ENCODE measurements at places on chromosomes 11 and 22. TPM values are rescaled to one million over a fixed set of nuclear protein-coding genes. Genes with fewer than 3 reads are reported as not detected.

The BRSK2 gene
- 0.17 TPM for polyA plus RNA-seq

- H3K27ac ChIP-seq: no peak overlapping the region
- DNase-seq: no peak
- no peak overlapping the region for H3K4me3 ChIP-seq
Measured at GRCh38 chr11:110629594-110629993, 82.6 kb downstream of the ARHGAP20 start.

DNA sequence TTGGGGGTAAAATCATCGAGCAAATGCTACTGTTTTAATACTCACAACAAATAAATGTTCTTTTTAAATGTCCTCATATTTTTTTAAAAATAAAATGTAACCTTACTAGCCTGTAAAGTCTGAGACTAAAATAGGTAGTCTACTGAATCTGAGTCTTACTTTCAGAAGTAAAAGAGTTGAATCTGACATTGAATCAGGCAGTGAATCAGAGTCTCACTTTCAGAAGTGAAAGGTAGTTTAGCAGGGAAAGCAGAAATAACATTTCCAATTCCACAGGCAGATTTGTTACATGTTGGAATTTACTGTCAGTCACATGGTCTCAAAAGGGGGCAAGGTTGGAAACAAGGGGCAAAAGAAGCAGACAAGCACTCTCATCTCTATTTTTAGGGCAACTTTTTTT, 143.0 kb downstream of the ELP4 start:
- H3K36me3 ChIP-seq: no peaks in the 10 kb centered on the region
- H3K4me3 ChIP-seq: no peak overlapping the region
- H3K27me3 ChIP-seq: no peaks in the 10 kb centered on the region
- no peak overlapping the region for H3K27ac ChIP-seq

GRCh38 chr11:1075341-1075911, 752 bp downstream of the MUC2 start:
- no peak overlapping the region for H3K4me3 ChIP-seq
- DNase-seq: peak; percentile 72
- H3K27ac ChIP-seq: no peak overlapping the region
- H3K4me1 ChIP-seq: peaks cover 30% of the 10 kb centered on the region
- H3K27me3 ChIP-seq: no peaks in the 10 kb centered on the region

The TMEM86A gene
- 0.98 TPM for polyA plus RNA-seq

DNA sequence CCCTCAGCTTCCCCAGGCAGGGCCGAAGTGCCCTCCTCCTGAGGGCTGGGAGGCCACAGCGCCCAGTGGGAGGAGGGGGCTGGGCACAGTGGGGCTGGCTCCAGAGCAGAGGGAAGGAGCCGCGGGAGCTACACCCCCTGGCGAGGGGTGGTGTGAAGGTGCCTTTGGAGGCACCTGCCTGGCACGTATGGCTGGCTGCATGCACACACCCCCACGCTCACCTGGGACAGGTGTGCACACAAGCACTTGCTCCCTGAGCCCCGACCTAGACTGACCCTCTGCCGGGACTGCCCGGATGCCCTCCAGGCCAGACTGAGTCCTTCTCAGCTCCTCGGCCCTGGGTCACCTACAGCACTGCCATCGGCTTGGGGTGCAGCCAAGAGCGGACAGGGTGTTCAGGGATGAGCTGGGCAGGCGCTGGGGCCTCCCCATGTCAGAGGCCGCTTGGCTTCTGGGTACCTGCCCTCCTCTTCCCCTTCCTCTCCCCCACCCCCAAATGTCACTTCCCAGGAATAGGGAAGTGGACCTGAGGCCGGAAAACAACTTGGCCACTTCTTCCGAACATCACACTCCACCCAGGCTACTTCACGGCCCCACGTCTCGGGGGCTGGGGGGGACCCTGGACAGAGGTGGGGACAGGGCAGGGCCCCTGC, 7.4 kb upstream of the PIM3 start:
- peaks cover 54% of the 10 kb centered on the region for H3K4me1 ChIP-seq
- H3K4me3 ChIP-seq: no peak overlapping the region
- H3K27me3 ChIP-seq: no peaks in the 10 kb centered on the region
- DNase-seq: no peak
- H3K27ac ChIP-seq: no peak overlapping the region

DNA sequence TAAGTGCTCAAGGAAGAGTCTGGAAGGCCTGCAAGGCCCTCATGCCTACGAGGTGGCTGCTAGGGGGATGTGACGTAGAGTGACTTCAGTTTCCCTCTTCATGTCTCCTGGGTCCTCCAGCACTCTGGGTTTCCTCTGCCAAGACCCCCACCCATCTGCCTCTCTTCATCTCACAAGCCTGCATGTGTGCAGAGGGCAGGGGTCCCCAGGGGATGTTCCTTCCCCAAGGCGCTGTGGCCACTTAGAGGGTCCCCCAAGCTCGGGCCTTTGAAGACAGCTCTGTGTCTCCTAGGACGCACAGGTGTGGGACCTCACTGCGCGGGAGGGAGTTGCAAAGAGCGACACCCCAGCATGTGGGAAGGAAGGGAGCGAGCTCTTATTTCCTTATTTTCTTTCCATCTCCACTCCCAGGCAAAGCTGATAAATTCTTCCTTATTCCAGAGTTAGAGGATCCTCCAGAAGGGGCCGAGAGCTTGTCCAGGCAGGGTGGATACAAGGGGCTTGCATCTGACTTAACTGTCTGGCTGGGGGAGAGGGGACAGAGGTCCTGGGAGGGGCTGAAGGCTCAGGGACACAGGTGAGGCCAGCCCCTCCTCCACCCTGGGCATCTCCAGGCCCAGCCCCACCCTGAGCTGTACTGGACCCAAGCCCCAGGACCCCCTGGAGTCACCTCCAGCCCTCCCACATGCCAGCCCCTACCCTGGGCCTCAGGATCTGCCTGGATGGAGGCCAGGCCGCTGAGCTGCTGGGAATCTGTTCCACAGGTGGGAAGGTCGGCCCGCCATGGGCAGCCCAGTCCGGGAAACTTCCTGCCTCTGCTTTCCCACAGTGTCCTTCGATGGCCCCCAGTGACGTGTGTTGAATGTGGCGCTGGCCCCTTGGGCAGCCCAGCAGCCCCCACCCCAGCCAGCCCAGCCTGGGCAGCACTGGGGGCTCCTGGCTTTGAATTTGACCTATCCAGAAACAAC, 59.7 kb upstream of the KCNQ1OT1 start:
- no peaks in the 10 kb centered on the region for H3K36me3 ChIP-seq
- DNase-seq: peak; percentile 55
- no peaks in the 10 kb centered on the region for H3K4me1 ChIP-seq
- H3K27ac ChIP-seq: no peak overlapping the region

DNA sequence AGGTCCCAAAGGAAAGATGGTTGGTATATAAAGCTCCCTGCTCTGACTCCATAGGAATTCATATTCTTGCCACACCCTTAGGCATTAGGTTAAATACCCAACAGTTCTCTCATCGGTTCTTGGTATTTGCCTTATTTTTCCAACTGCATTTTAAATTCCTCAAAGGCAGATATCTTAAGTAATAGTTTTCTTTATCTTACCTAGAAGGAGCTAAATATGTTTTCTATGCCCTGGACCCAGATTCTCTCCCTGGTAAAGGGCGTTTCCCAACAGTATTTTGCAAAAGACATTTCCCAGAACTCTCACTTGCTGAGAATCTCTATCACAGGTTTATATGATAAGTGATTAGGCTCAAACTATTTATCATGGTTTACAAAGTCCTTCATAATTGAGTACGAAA, 158.6 kb upstream of the BDNF start:
- no peak overlapping the region for H3K27ac ChIP-seq
- no peaks in the 10 kb centered on the region for H3K4me1 ChIP-seq
- H3K27me3 ChIP-seq: no peaks in the 10 kb centered on the region
- H3K36me3 ChIP-seq: no peaks in the 10 kb centered on the region
- H3K4me3 ChIP-seq: no peak overlapping the region

DNA sequence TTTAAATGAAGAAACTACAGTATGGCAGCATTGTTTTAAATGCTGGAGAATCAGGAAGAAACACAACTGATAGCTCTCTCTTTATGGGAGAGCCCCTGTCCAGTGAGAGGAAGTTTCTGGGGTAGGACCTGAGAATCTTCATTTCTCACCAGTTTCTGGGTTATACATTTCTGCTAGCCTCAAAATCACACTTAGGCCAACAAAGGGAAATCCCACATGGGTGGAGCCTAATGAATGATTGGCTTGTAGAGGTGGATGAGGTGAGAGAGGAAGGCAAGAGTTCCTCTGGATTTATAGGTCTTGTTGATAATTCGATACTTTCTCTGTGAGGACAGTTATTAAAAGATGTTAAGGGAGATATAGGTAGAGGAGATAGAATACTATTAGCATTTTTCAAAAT, 1397.3 kb upstream of the TENM4 start:
- H3K4me3 ChIP-seq: no peak overlapping the region
- no peaks in the 10 kb centered on the region for H3K27me3 ChIP-seq
- no peak for DNase-seq
- no peaks in the 10 kb centered on the region for H3K36me3 ChIP-seq

- no peaks in the 10 kb centered on the region for H3K4me1 ChIP-seq
- no peaks in the 10 kb centered on the region for H3K36me3 ChIP-seq
- no peak for DNase-seq
- no peaks in the 10 kb centered on the region for H3K27me3 ChIP-seq
- no peak overlapping the region for H3K27ac ChIP-seq
Measured at GRCh38 chr11:103618528-103618927, 417.9 kb upstream of the DDI1 start.

- H3K4me3 ChIP-seq: no peak overlapping the region
- no peaks in the 10 kb centered on the region for H3K4me1 ChIP-seq
- H3K36me3 ChIP-seq: no peaks in the 10 kb centered on the region
- no peaks in the 10 kb centered on the region for H3K27me3 ChIP-seq
- no peak for DNase-seq
- no peak overlapping the region for H3K27ac ChIP-seq
Measured at GRCh38 chr11:86785576-86785975, 14.8 kb upstream of the PRSS23 start.

DNA sequence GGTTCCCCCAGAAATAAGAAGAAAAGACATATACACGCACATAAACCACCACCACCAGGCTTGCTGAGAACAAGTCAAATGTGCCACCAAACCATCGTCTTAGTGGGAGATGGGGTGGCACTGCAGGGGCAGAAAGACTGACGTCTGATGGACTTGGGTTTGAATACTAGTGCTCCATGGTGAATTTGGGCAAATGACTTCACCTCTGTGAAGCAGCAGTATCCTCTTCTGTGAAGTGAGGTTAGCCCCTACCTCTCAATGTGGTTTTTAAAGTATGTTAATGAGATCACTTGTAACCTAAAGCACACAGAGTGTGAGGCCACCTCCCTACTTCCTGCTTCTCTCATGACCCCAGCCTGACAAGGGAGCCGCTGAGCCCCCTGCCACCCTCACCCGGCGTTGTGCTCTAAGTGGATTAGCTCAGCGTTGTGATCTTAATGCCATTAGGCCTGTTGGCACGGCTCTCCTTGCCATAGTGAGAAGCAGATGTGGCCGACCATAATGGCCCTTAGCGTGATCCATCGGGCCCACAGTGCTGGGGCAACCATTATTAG, 14.4 kb downstream of the ZBTB16 start:
- H3K36me3 ChIP-seq: no peaks in the 10 kb centered on the region
- H3K4me3 ChIP-seq: no peak overlapping the region
- DNase-seq: no peak
- H3K27me3 ChIP-seq: no peaks in the 10 kb centered on the region
- peaks cover 81% of the 10 kb centered on the region for H3K4me1 ChIP-seq
- peak overlapping the region; percentile 50 for H3K27ac ChIP-seq

DNA sequence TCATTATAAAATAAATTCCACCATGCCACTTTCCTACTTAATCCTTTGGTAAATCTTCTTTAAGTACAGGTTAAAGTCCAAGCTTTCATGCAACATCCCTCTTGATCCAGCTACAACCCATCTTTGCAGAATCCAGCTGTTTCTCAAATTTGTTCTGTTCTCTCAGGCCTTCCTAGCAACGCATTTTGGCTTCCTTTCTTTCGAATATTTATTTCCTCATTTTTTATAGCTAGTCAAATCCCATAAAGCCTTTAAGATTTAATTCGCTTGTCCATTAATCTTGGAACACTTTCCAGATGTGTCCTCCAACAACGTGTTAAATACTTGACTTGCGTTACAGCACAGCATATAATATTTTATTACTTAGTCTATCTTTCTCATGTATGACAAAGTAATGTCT, 600.1 kb upstream of the CHORDC1 start:
- no peak for DNase-seq
- H3K36me3 ChIP-seq: no peaks in the 10 kb centered on the region
- H3K27me3 ChIP-seq: no peaks in the 10 kb centered on the region
- no peak overlapping the region for H3K27ac ChIP-seq
- no peaks in the 10 kb centered on the region for H3K4me1 ChIP-seq
- no peak overlapping the region for H3K4me3 ChIP-seq

The CFAP300 gene
- 0.11 TPM for polyA plus RNA-seq

GRCh38 chr11:26608507-26609146, 36.6 kb upstream of the MUC15 start:
- H3K4me1 ChIP-seq: no peaks in the 10 kb centered on the region
- H3K4me3 ChIP-seq: no peak overlapping the region
- H3K27me3 ChIP-seq: no peaks in the 10 kb centered on the region
- DNase-seq: no peak
- H3K27ac ChIP-seq: no peak overlapping the region

DNA sequence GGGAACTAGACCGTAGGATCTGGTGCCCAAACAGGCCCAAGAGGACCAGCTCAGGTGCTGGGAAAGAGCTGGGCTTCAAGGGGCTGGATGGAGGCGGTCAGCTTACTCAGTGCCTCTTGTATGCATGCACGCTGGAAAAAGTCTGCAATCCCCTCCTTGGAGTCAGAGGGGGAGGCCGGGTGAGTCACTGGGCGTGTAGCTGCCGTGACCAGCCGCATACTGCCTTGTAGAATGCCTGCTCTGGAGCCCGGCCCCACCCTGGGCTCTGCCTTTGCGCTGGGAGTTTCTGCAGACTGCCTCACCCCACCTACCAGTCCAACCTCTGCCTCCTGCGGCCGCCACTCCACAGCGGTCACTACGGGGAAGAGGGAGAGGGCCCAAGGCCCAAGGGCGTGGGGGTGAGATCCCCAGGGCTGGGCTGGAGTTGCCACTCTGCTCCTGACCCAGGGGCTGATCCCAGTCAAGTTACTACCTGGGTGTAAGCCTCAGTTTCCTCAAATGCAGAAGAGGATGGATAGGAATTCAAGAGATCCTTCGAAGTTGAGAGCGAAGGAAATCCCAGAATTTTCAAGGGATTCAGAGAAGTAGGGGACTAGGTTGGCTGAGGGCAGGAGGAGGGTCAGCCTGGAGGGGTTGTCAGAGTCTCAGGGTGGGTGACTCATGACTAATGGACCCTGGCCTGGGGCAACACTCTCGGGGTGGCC, 4.2 kb downstream of the MRGPRF start:
- peaks cover 56% of the 10 kb centered on the region for H3K27me3 ChIP-seq
- peaks cover 17% of the 10 kb centered on the region for H3K4me1 ChIP-seq
- no peak overlapping the region for H3K4me3 ChIP-seq
- H3K36me3 ChIP-seq: no peaks in the 10 kb centered on the region
- DNase-seq: peak; percentile 66
- peak overlapping the region; percentile 54 for H3K27ac ChIP-seq

DNA sequence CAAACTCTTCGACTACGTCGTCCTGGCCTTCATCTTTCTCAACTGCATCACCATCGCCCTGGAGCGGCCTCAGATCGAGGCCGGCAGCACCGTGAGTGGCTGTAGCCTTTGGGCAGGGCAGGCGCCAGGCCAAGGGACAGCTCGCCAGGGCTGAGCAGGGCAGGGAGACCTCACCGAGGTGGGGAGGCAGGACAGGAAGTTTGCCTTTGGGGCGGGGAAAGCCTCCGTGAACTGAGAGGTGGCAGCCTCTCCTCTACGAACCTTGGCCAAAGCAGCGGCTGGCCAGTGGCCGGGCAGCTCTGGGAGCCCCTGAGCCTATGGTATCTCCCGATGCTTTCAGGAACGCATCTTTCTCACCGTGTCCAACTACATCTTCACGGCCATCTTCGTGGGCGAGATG, 93.2 kb downstream of the CACNA1I start:
- peaks cover 84% of the 10 kb centered on the region for H3K27me3 ChIP-seq
- no peak overlapping the region for H3K27ac ChIP-seq
- DNase-seq: no peak
- H3K36me3 ChIP-seq: no peaks in the 10 kb centered on the region

- no peaks in the 10 kb centered on the region for H3K36me3 ChIP-seq
- no peak for DNase-seq
- no peak overlapping the region for H3K4me3 ChIP-seq
- peaks cover 35% of the 10 kb centered on the region for H3K4me1 ChIP-seq
Measured at GRCh38 chr11:11979488-11980117, 28.8 kb downstream of the DKK3 start.

Data from spleen (tissue), 13 donors.